GM03348 (cell line): ENCODE measurements at places on chromosomes 7 and 10.

- no peak for DNase-seq
Observed at GRCh38 chr10:51357170-51357569, 282.9 kb downstream of the PRKG1 start.

DNA sequence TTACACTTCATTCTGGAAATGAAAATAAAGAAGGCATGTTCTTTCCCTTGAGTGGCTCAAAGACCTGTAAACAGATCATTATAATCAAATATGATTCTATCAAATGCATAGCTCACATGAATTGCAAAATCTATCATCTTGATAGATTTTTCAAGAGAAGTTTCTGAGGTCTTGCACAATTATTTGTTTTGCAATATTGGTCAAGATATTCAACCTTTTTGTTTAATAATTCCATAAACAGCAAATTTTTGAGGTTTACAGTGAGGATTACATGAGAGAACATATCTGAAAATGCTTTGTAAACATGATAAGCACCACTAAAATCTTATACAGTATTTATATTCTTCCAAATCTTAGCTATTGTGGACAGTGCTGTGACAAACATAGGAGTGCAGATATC, 160.8 kb downstream of the HDAC9 start:
- DNase-seq: no peak

DNA sequence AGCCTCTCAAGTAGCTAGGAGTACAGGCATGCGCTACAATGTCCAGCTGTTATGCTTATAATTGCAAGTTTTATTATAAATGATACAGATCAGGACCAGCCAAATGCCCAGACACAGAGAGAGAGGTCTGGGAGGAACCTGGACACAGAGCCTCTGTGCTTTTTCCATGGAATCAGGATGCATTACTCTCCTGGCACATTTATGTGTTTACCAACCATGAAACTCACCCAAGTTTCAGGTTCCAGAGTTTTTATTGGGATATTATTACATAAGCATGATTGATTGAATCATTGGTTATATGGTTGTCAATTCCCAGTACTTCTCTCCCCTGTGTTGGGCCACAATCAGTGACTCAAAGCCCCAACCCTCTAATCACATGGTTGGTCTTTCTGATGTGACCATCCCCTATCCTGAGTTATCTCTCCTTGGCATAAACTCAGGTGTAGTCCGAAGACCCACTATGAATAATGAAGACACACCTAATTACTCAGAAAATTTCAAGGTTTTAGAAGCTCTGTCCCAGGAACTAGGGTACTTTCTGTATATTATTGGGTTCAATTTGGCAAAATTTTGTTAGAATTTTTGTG, 30.6 kb downstream of the MXI1 start:
- DNase-seq: no peak

- no peak for DNase-seq
Observed at GRCh38 chr7:108492742-108493141, 33.2 kb downstream of the PNPLA8 start.

DNA sequence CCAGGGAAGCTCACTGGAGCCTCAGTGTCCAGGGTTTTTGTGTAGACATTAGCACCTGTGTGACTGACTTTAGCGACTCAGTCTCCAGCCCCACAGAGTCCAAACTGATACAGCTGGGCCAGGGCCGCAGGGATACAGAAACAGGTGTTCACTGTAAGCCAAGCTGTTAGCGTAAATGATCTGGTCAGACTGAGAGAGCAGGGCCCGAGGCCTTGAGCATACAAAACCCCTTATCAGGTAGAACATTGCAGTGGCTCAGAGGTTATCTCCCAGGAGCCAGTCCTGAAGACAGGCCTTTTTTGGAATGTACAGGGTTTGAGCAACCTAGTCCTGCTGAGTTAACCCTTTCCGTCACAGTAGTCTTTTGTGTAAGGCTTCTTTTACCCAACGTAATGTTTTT, 25.0 kb downstream of the LHPP start:
- no peak for DNase-seq

DNA sequence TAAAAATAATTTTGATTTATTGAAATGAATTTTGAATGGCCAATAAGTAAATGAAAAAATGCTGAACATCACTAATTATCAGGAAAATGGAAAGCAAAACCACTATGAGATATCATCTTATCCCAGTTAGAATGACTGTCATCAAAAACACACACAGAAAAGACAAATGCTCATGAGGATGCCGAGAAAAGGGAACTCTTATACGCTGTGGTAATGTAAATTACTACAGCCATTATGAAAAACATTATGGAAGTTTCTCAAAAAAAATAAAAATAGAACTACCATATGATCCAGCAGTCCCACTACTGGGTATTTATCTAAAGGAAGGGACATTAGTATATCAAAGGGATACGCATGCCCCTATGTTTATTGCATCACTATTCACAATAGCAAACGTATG, 15.8 kb downstream of the SCIN start:
- DNase-seq: no peak

DNA sequence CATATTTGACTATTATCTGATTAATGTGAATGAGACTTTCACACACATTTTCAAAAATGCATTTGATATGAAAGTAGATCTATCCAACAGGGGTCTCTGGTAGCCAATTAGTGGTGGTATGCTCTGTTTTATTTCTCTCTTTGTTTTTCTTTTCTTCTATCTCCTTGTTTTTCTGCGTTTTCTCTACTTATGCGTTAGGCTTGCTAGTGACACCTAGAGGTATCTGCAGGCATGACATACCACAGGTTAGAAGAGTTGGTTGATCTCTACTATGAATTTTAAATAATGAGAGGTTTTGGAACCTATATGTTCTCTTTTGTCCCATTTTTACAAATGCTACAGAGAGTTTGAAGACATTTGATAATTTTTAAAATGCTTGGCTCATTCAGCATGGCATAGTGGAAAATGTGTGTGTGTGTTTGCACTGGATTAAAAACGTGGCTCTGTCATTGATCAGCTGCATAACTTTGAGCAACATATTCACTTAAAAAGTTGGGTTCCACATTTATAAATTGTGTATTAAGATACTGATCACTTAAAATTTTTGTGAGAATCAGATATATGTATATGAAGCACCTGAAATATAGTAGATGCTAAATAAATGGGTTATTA, 28.1 kb upstream of the PLXDC2 start:
- peak; percentile 46 for DNase-seq

DNA sequence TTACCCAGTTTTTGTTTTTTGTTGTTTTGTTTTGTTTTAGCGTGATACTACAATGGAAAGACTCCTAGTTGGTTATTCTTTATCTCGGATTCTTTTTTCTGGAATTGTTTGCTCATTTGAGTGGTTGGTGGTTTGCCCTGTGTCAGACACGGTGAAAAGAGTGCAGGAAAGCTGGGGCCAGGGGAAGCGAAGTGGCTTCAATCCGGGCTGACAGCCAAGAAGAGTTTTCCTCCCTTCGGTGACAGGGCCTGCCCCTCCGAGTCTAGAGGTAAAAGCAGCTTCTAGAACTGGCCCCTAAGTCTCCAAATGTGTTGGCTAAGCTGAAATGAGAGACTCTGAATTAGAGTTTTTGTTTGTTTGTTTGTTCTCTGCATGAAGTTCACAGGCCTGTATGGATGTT, 5.7 kb upstream of the AP5Z1 start:
- no peak for DNase-seq

DNA sequence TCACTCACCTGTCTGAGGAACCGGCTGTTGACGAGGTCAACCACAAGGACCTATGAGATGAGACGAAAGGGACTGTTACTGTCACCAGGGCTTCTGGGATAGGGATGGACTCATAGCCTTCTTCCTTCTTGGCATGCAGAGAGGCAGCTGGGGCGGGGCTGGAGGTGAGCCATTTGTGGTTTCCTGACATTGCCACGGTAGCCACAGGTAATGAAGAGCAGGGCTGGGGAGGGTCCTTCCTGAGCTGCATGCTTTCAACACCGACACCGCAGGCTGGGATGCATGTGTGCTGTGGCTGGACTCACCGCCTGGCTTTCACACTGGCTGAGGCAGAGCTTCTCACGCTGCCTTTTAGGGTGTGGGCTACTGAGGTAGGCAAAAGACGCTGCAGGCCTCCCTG, 46.4 kb upstream of the MKRN1 start:
- DNase-seq: peak; percentile 77

- DNase-seq: no peak
Observed at GRCh38 chr7:70098905-70099672, 500.8 kb downstream of the AUTS2 start.

- no peak for DNase-seq
Observed at GRCh38 chr10:86824151-86824550, 67.7 kb downstream of the BMPR1A start.

GRCh38 chr7:2125931-2126330, 106.8 kb downstream of the MAD1L1 start:
- DNase-seq: no peak

GRCh38 chr10:126288547-126289493, 99.5 kb downstream of the ADAM12 start:
- no peak for DNase-seq

DNA sequence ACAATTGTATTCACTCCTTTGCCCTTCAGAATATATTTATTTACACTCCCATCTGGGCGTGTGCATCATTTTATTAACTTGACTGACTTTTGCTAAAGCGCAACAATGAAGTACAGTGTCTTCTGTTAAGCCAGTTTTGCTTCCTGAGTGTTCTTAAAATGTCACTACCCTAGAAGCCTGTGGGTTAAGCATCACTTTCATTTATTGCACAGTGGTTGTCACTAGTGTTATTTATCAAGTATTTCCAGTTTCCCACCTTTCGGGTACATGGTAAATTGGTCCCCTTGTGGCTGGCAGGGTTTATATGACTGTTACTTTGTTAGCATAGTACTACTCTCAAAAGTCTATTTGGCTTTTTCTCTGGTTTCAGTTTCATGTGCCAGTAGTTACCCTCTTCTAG, 3.3 kb downstream of the HILPDA start:
- no peak for DNase-seq

DNA sequence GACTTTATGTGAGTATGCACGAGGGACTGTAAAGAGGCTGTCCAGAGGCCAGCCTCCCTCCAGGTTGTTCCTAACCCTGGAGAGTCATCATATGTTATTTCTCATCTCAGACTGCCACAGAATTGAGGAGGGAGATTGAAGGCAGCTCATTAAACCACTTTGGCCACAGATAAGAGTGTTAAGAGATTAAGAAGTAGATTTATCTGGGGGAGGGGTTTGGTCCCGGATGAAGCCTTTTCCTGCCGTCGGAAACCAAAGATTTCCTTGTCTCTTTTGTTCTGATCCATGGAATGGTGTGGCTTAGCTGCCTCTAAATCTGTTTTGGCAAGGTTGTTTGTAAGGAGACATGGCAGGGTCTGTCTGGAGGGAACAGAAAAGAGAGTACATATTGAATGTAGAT, 338.8 kb downstream of the AUTS2 start:
- DNase-seq: no peak

- DNase-seq: no peak
Observed at GRCh38 chr7:33744293-33745075, 160.9 kb upstream of the BMPER start.

DNA sequence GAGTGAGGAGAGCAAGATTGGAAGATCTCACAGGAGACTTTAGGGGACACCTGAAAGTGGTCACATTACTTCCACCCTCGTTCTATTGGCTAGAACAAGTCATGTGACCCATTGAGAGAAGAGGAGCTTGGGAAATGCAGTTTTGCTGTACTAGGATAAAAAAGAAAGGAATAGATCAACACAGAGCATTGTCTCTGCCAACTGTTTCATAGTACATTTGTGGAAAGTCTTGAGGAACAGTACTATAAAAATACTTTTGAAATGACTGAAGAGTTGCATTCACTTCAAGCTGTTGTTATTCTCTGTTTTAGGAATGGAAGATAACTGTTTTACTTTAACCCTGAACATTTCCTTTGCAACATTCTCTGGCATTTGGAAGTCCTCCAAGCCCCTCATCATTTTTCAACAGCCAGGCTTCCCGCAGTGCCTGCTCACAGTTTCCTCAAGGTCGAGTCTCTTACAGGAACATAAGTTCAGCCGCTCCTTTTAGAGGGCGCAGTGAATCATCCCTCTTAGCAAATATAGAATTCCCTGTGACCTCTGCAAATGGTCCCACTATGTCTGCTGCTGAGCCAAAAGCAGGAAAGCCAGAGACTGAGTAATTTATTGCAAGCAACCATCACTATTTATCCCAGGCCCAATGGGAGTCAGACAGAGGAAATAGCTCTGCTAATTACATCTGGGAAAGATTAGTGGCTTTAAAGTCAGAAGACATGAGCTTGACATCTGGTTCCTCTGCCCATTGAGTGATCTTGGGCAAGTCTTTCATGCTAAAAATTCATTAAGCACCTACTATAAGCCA, 40.7 kb downstream of the MRPL32 start:
- DNase-seq: peak; percentile 76

GRCh38 chr7:26789481-26790184, 74.8 kb downstream of the SKAP2 start:
- no peak for DNase-seq

- DNase-seq: no peak
Observed at GRCh38 chr10:17202999-17203398, 1.5 kb upstream of the TRDMT1 start.

GRCh38 chr10:78035025-78035424, 1.4 kb downstream of the RPS24 start:
- DNase-seq: no peak

- no peak for DNase-seq
Observed at GRCh38 chr7:146494952-146495596, 378.5 kb downstream of the CNTNAP2 start.

DNA sequence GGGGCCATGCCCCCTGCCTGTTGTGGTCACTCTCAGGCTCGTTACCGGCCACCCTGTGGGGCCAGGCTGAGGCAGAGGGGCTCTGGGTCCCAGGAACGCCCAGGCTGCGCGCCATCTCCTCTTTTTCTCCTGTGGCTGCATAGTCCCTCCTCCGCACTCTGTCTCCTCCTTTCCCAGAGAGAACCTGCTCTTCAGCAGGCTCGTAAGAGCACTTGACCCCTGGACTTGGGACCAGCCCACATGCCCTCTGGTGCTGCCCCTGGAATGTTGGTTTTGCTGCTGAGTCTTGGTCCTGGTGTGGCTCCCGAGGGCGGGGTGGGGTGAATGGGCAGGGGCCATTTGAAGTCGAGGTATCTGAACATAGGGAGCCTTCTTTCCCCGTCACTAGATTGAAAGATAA, 6.6 kb upstream of the BHLHA15 start:
- DNase-seq: no peak

GRCh38 chr10:79101560-79102497, 33.1 kb downstream of the ZMIZ1 start:
- DNase-seq: peak; percentile 82

- DNase-seq: peak; percentile 4
Observed at GRCh38 chr7:147298611-147299043, 1182.0 kb downstream of the CNTNAP2 start.

DNA sequence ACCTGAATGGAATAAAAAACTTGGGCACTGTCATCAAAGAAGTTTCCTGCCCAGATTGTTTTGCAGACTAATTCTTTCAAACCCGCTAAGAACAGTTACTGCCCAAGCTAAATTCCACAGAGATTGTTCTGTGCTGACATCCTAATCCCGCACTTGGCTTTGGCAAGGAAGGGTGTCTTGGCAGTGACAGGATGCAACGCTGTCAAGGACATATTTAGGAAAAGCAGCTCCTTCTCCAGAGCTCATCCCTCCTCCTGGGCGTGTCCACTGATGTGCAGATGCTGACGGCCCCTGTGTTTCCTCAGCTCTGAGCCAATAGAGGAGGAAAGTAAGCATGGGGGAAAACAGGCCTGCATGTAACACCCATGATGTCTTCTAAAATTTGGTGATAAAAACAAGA, 74.2 kb downstream of the EEPD1 start:
- DNase-seq: peak; percentile 93

- DNase-seq: no peak
Observed at GRCh38 chr10:87979847-87980246, 116.4 kb downstream of the PTEN start.

- peak; percentile 83 for DNase-seq
Observed at GRCh38 chr7:151491859-151492258, 27.8 kb downstream of the RHEB start.
